Activated B cell treated with CpG ODN at 0.5 μM for 24 hours (primary cell): ENCODE measurements at places on chromosomes 5 and 9. TPM values are rescaled to one million over a fixed set of nuclear protein-coding genes. Genes with fewer than 3 reads are reported as not detected.

Gene IL9
- not detected in 2 replicates for total RNA-seq

Gene C8G
- total RNA-seq, result 0.69 and 3.4 TPM in 2 replicates

Gene ALDH1A1
- not detected in 2 replicates for total RNA-seq

Gene BOD1
- total RNA-seq, result 28.9 and 32.4 TPM in 2 replicates

DNA sequence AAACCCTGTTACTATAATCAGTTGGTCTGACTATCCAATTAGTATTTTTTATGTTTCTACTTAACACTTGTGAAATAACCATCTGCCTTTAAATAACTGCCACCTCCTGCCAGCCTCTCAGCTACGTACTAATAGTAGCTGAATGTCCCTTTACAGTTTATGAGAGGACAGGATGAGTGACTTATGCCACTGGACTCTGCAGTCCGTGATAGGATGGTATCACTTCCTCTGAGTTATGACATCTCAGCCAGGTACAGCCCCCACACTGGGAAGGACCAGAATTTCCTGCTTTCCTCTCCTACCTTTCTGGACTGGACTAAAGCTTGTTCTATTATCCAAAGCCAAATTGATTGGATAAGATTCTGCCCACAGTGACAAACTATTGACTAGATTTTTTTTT lies 102.9 kb downstream of the ZFAND5 start:
- no peak for DNase-seq

GRCh38 chr5:154238776-154239481 lies 48.4 kb downstream of the GALNT10 start:
- peak; percentile 50 for DNase-seq

- no peak for DNase-seq
Measured at GRCh38 chr5:175377816-175378215, 66.2 kb downstream of the DRD1 start.

- DNase-seq, result no peak
Measured at GRCh38 chr9:88722753-88723152, 187.8 kb downstream of the NXNL2 start.

- DNase-seq, result no peak
Measured at GRCh38 chr5:137072361-137073115, 426.6 kb downstream of the SPOCK1 start.

DNA sequence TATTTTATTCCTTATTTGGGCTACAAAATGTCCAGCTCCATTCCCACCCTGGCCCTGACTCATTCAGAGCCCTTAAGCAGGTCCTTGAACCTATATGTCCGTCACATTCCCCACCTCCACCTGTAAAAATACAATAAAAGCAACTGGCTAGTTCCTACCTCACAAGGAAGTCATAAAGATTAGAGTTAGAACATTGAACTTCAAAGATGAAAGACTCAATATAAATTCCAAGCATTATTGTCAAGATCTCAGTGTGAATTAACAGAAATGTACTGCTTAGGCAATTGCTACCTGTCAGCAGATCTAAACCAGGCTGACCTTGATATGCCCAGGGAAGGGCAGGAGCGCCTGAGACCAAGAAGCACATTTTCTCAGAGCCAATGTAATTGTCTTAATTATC lies 221.8 kb downstream of the ENC1 start:
- no peak for DNase-seq

DNA sequence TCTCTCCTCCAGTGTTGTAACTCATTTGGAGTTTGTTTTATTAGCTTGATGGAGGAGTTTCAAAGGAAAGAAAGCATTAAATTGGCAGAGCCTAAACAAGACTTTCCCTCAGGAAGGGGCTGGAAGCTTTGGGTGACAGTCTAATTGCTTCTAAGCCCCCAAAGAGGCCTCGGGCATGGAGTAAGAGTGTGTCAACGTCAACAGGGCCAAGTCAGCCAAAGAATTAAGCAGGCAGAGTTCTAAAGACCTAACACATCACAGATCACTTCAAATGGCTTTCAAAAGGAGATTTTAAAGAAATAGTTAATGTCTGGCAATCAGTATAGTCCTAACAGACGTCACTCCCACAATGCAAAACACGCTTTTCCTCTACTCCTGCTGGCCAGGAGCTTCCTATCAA lies 234.5 kb downstream of the EFNA5 start:
- no peak for DNase-seq

- no peak for DNase-seq
Measured at GRCh38 chr9:127133739-127134167, 11.3 kb upstream of the ANGPTL2 start.

DNA sequence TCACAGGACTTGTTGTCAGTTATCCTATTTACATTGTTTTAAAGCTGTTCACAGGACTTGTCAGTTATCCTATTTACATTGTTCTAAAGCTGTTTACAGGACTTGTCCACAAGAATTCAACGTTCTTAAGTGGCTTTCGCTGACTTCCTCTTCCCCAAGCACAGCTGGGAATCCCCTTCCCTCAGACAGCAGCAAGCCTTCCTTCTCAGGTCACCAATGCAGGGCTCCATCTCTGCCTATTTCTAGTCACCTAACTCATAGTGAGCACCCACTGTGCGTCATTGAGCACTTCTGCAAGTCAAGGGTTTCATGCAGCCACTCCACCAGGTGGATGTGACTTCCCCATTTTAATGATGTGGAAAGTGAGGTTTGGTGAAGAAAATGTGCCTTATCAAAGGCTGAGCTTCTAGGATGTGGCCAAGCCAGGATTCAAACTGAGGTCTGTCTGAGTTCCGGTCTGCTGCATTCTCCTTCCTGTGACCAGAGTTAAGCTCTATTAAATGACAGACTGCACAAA lies 109.8 kb upstream of the ZNF462 start:
- no peak for DNase-seq

DNA sequence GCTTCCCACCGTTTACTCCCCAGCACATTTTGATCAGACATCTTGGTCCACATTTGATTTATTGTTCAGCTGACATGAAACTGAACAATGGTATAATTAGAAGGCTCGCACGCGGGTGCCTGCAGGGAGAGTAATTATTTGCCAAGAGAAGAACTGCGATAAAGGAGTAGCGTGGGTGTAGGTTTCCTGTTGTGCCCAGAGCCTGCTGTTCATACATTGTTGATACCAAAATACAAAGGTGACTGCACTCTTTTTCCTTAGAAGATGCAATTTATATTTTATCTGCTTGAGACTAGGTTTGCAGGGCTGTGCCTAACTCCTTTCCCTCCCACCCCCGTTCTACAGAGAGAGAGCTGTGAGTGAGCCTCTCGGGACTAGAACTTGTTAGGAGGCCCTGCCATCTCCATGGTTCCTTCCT lies 241.8 kb upstream of the MSX2 start:
- DNase-seq, result no peak

- DNase-seq, result no peak
Measured at GRCh38 chr5:122177161-122177560, 47.8 kb downstream of the ZNF474 start.
